ENCODE measurements at places on chromosomes 4 and X.
A peak's percentile ranks its signal among the peaks of the same experiment; 100 is the strongest.

DNA sequence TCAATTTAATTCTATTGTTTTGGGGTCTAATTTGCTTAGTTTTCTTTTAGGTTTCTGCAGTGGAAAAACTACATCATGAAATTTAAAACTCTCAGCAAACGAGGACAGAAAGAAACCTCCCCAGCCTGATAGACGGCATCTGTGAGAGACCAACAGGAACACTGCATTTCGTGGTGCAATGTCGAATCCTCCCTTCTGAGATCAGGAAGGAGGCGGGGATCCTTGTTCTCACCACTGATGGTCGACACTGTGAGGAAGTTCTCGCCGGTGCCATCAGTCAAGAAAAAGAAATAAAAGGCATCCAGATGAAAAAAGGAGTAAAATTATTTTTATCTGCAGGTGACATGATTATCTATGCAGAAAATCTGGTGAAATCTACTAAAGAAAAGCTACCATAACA, 16.5 kb downstream of the GAK start:
- DNase-seq = no peak

DNA sequence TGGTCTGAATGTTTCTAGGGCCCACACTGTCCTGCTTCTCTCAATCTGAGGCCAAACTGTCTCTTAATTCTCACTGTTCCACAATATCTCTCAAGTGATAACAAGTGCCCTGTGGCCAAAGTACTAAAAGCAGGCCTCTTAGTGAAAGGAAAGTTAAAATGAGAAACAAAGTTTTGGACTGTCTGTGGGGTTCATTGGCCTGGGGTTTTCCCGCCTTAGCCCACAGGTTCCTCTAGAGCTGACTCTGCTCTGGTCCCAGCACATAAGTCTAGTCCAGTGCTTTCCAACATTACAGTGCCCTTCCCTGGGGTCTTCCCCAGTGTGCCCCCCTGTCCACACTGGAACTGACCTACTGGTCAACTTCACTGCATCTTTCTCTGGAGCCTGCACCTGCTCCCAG, 6.3 kb downstream of the MAGEB1 start:
- peak; percentile 11 for DNase-seq

DNA sequence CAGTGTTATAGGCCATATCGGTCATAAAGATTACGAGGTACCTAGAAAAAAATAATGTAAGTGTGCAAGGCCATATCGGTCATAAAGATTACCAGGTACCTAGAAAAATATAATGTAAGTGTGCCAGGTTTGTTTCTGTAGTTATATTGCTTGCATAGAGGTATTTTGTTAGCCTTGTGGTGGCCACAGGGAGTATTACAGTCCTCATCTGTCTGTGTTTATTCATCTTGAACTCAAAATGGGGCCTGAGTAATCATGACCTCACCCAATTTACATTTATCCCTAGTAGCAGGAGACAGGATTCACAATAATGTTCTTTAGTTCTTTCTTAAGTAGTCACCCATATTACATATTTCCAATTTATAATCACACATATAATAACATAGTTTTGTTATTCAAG, 459.7 kb downstream of the MID1IP1 start:
- DNase-seq = no peak

DNA sequence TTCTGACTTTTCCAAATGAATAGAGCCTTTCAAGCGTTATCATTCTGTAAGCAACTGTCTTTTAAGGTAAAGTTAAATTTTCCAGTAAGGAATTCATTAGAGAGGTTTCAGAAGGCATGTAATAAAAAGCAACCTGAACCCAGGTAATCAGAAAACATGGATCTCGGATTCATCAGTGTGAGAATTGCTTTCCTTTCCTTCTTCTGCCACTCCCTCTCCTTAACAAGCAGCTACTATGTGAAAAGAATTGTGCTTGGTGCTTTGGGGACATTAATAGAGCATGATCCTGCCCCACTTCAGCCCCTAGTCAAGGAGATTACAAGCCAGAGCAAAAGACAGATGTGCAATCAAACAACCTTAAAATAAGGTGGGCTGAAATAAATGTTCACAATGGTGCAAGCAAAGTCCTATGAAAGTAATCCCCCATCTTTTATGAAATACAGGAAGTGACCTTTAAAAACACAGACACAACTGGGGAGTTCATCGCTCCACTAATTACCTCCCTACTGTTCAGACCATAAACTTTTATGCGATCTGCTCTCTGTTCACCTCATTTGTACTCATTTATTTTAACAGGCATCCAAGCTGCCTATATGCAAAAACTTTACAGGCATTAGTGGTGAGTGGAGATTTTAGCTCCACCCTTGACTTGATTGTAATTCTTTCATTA, 122.9 kb upstream of the RASGEF1B start:
- no peak for DNase-seq

DNA sequence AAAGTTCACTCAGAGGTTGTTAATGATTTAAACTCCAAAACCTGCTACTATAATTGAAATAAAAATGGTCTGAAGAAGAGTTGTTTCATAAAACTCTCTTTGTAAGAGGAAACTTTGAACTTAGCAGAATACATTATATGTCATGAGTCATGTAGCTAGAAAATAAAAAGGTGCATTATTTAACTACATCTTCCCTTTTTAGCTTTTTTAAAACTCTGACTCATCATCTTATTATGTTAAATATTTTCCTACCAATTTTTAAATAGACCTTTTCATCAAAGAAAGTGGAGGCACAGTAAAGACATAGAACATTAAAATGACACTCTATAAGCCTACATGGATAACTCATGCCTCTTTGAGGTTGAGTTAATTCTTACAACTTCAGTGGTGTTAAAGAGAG, 1.2 kb upstream of the ZNF827 start:
- no peak for DNase-seq

DNA sequence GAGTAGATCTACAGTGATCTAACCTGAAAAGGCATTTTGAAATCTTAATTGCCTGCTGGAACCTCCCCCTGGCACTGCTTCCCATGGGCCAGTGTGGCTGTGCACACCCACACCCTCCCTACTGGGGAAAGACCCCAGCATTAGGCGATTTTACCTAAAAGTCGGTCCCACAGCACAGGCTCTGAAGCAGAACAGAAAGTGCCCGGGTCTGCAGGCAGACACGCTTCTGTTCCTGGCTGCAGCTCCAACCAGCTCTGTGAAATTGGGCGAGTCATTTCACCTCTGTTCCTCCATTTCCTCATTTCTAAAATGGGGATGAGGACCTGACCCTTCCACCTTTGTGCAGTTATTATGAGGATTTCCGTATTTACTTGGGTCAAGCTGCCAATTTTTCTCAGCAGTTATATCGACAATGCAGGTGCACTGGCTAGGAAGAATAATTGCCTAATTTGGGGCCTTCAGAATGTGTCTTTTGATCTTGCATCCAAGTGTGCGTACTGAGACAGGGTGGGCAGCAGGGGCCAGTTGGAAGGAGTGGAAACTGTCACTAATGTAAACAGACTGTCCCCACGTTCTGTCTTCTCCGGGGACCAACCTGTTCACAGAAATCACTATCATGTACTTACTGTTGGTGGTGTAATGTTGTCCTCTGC, 7.1 kb downstream of the KLF3 start:
- no peak for DNase-seq

DNA sequence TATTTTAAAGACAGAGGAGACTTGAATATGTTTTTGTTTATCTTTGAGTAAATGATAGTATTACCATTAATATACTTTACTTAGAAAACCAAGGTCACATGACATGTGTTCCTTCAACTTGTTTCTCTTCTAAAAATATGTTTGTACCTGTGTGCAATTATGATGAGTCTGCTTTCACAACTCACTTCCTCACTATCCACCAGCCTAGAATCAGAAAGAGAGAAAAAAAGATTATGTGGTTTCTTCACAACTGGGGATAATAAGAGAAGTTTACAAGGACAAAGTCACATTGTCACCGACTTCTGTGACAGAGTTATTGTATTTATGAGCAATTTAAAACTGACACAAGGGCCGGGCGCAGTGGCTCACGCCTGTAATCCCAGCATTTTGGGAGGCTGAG, 1112.1 kb downstream of the RPA4 start:
- no peak for DNase-seq

GRCh38 chrX:87578978-87579377, 61.4 kb downstream of the KLHL4 start:
- no peak for DNase-seq

All from GM20000 (cell line).